CMK (cell line): ENCODE measurements at places on chromosomes 4 and X.

GRCh38 chr4:33941854-33942253 is 2302.5 kb downstream of the ARAP2 start:
- DNase-seq = no peak

GRCh38 chr4:84574069-84574720 is 8.7 kb upstream of the CDS1 start:
- no peak for DNase-seq

GRCh38 chrX:7926501-7926900 is 712 bp downstream of the PNPLA4 start:
- no peak for DNase-seq

DNA sequence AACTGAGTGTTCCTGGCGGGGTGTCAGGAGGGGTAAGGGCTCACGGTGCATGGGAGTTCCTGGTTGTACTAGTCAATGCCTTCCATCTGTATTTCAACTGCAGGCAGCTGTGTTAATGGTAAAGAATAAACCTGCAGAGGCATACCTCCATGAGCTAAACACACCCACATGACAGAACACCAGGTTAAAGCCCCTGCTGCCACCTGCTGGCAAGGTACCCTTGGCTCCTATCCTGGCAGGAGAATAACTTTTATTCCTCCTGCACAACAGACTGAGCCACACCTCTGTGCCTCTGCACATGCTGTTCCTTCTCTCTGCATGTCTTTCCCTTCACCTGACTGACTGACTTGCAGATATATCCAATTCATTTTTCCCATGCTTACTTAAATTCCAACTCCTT is 11.1 kb downstream of the ITIH6 start:
- DNase-seq = no peak

- no peak for DNase-seq
These were observed 113.8 kb upstream of the NKX1-1 start for GRCh38 chr4:1519787-1520661.

GRCh38 chr4:163606896-163607691 is 112.6 kb downstream of the TMA16 start:
- DNase-seq = no peak

- no peak for DNase-seq
These were observed 109.6 kb upstream of the KIT start for GRCh38 chr4:54548098-54548620.

DNA sequence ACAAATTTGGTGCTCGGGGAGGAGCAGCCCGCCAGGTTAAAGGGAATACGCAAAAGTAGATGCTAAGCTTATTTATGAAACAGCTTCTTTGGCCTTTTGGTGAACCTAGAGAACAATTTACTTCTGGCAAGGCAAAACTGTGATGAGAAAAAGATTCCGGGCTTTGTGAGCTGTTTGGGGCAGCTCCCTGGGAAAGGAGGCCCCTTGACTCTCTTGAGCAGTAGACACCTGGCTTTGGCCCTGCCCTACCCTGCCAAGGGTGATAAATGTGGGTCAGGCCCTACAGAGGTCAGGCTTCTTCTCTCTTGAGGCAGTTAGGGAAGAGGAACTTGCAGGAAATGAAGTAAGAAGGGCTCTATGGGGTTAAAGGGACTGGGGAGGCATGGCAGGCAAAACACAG is 509.6 kb downstream of the MID1IP1 start:
- no peak for DNase-seq

- no peak for DNase-seq
These were observed 11.2 kb upstream of the GNRHR start for GRCh38 chr4:67765401-67765800.

DNA sequence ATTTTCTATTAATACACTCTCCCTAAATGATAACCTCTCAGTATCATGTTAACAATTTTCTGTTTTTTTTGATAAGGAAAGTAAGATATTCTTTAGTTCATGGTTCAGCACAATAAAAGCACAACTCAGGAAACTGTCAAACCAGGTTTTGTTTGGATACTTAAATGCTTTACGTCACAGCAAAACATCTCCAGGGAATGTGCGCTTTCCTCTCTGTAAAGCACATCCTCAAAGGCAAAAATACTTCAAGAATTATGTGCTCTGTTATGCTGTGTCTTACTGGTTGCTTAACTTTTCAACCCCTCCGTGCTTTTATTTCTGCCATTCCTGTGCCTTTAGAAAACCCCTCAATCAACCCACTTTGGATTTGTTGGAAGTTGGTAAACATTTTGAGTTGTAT is 27.8 kb downstream of the SNX25 start:
- no peak for DNase-seq

DNA sequence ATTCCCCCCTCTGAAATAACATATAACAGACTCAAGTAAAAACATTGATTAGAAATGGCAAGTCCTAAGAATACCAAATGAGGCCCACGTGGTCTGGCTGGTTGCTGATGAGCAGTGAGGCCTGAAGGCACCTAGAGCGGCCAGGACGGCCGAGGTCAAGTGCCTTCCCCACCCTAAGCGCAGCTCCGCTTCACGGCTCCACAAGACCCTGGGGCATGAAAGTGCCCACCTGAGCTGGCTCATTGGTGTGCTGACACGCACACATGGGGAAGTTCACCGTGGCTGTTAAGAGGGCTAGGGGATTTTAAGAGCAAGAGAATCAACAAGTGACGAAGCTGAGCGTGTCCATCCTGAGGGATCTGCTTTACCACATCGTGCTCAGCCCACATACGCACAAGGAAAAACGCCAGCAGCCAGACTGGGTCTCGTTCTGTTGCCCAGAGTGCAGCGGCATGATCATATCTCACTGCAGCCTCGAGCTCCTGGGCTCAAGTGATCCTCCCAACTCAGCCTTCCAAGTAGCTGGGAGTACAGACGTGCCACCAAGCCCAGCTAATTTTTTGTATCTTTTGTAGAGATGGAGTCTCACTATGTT is 22.4 kb downstream of the DCTD start:
- no peak for DNase-seq

- DNase-seq = no peak
These were observed 17.5 kb downstream of the GATB start for GRCh38 chr4:151743128-151743854.

- no peak for DNase-seq
These were observed 54.4 kb downstream of the KLHL4 start for GRCh38 chrX:87571964-87572363.

DNA sequence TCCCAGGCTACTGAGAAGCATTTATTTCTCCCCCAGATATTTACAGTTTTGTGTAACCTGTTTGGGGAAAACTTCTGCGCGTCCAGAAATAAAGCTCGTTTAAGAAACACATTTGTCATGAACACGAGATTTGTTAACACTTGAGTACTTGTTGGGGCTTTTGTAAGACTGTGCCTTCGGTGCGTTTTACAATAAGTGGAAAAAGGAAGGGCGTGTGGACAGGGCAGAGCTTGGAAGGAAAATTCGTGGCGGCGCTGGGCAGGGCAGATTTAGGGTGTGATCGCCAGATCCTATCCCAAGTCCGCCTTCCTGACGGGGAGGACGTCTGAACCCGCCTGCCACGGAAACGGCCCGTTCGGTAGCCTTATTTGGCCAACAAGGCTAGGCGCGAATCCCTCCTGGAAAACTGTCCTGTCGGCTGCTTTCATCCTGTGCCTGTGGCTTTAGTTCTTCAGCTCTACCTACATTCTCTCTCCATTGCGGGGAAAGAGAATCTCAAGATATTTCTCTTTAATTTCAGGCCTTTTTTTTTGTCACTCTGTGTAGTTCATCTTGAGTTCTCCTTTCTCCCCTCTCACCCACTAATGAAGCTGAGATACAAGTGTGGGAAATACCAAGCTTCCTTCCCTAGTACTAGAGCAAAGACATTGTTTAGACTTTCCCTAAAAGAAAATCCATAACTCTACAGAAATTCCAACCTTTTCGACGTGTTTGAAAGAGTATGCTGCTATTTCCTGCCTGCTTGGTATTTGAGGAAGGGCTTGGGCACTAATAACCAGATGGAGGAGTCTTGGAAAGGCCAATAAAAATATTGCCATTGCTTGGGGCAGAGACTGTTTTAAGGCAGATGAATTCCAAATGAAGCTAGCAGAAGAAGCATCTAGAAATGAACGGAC is 982 bp downstream of the PDLIM5 start:
- DNase-seq = peak; percentile 45

GRCh38 chr4:76209881-76210280 is 3.7 kb downstream of the SCARB2 start:
- DNase-seq = no peak

GRCh38 chr4:158861766-158862165 is 92.9 kb downstream of the FNIP2 start:
- DNase-seq = no peak

- no peak for DNase-seq
These were observed 935.0 kb upstream of the INTU start for GRCh38 chr4:126697748-126698147.

DNA sequence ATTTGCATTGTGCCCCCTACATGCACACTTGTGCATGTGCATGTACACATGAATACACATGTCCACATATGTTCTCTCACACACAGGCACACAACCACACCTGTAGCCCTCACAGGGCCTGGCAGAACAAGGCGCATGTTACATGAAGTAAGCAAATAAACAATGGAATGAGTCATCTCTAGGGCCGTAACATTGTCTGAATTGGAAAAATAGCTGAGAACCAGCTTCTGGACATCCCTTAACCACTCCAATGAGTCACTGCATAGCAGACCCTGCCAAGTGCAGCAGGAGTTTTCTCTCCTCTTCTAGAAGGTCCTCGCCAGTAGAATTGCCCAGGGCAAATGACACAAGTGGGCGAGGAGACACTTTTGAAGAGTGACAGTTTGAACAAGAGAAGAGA is 66.1 kb downstream of the MAGEA10 start:
- DNase-seq = no peak

DNA sequence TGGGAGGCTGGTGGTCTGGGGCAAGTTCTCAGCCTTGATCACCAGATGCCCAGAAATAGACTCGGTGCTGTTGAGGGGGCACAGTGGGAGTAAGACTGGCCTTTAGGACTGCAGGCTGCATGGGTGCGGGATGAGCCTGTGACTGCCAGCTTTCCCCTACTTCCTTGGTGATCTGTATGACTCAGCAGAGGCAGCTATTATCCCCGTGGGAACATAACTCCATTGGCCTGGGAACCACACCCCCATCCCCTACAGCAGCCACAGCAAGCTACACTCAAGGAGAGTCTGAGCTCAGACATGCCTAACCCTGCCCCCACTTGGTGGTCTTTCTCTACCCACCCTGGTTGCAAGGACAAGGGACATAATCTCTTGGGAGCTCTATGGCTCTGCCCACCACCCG is 20.6 kb downstream of the CLIC2 start:
- DNase-seq = no peak

DNA sequence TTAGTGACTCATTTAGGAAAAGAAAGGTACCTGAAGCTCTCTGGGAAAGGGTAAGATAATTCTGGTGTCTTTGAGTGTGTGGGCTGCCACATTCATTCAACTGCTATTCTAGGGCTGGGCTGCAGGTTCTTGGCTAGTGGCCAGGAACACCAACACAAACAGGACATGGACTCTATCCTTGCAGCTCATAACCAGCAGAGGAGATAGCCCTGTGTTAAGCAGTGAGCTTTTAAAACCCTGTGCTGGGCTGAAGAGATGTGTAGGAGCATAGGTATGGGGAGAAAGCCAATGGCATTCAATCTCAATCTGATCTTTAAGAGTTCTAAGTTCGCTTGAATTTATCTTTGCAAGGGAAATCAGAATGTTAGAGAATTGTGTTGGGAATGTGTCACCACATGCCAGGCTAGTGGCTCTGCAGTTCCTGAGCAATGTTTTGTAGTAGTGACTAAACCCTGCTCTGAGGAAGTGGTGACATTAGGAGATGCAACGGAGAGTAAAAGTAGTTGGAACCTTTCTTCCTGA is 39.2 kb downstream of the SGMS2 start:
- no peak for DNase-seq
